Aorta (tissue), 5 donors: ENCODE measurements at places on chromosomes 12 and 14.

- no peak for DNase-seq
These were observed 7.6 kb downstream of the CALCOCO1 start for GRCh38 chr12:53719649-53720048.

GRCh38 chr14:99035268-99035667 lies 236.7 kb downstream of the BCL11B start:
- peak; percentile 87 for DNase-seq

DNA sequence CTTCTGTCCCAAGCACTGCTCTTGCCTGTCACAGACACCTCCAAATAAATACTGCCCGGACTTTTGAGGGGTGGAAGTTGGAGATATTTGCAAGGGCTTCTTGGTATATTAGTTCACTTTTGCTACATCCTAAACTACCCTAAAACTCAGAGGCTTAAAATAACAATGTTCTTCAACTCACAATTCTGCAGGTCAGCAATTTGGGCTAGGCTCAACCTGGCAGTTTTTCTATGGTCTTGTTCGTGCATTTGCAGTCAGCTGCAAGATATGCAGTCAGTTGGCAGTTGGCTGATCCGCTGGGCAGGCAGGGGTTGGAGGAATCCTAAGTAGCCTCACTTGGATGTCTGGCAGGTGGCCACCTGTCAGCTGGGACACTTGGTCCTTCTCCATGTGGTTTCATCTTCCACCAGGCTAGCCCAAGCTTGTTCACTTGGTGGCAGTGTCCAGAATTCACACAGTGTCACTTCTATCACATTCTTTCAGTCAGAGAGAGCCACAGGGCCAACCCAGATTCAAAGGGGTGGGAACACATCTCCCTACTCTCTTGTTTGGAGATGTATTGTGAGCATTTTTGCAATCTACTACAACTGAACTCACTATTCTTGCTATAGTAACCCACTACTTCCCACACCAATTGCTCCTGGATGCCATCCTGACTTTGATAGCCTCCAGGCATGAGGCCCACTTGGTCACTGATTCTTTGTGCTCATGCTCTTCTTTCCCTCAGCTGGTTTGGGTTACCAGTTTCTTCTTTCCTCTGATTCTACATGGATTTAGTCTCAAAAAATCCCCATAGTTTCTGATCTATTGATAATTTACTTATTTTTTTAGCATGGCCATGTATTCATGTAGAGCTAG lies 27.8 kb upstream of the CAPRIN2 start:
- no peak for DNase-seq

DNA sequence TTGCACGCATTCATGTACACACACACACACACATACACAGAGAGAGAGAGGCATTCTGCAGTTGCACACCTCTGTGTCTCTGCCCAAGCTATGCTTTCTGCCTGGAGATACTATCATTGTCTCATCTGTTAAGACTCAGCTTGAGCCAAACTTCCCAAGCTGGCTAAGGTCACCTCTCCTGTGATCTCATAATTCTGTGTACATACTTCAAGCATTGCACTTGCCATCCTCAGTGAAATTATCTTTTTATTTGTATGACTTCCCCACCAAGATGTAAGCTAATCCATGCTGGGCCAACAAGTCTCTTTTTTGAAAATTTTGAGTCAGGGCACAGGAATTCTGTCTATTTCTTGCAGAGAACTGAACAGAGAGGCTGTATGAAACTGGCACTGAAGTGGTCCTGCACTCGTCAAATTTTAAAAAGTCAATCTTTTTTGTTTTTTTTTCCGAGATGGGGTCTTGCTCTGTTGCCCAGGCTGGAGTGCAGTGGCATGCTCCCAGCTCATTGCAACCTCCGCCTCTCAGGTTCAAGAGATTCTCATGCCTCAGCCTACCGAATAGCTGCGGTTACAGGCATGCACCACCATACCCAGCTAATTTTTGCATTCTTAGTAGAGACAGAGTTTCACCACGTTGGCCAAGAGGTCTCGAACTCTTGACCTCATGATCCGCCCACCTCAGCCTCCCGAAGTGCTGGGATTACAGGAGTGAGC lies 44.3 kb downstream of the TMTC1 start:
- no peak for DNase-seq

DNA sequence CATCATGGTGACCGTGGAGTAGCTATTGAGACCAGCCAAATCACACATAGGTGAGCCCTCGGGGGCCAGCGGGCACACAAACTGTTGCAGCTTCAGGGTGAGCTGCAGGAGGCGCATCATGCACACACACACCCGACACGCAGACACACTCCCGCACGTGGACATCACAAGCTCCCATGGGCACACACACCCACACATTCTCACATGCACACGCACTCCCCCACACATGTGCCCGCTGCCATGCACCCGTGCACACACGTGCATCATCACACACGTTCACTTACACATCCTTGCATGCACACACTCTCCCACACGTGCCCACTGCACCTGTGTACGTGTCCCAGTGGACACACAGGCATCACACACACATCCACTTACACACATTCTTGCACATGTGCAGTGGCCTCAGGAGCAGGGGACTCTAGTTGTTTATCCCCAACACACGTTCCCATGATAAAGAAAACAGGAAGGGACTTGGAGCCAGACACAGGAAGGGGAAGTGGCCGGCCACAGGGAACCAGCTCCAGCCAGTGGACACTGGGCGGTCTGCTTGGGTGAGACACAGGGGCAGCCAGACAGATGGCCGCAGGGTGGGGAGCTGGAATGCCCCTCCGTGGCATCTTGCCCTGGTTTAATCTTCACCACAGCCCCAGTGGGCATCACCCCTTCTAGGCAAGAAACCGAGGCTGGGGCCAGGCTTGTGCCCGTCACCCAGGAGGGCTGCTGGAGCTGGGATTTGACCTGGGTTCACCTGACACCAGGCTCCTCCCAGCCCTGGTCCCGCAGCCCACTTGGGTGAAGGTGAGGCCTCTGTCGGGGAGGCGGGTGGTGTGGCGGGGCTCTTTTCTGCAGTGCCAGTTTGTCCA lies 49.7 kb downstream of the CYP46A1 start:
- peak; percentile 68 for DNase-seq

DNA sequence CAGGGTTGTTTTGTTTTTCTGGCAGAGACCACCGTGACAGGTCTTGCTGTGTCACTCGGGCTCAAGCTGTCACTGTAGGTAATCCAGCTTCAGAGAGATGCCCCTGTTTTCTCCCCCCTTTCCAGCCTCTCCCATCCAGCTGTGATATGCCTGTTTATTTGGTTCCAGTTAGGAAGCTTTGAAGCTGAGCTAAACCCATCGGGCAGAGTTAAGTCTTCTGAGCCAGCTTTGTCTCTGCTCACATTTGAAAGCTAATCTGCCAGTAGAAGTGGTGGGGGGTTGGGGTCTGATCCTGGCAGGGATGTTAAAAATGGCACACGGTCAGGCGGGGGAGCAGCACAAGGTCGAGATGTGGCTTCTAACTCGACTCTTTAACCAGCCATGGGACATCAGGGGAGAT lies 130.0 kb downstream of the TSPAN9 start:
- no peak for DNase-seq

DNA sequence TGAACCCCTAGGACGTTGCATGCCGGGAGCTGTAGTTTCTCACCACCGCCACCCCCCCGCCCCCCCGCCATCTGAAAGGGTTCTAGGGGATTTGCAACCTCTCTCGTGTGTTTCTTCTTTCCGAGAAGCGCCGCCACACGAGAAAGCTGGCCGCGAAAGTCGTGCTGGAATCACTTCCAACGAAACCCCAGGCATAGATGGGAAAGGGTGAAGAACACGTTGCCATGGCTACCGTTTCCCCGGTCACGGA lies 501 bp upstream of the HSP90B1 start:
- no peak for DNase-seq

DNA sequence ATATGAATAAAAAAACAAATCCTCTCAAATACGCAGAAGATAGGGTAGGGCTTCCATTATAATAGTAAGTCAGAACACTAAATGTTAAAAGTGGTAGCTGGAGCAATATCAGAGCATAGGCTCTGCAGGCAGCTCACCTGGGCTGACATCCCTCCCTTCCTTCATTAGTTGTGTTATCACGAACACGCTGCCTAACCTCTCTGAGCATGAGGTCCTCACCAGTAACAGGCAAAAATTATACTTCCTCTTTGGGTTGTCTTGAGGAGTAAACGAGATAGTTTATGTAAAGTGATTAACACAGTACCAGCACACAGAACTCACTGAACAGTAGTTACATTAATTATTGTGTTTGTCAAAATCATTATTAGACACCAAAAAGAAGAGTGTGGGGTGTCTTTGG lies 154.3 kb downstream of the STXBP6 start:
- DNase-seq: no peak

GRCh38 chr12:7023114-7023513 lies 4.8 kb upstream of the LPCAT3 start:
- DNase-seq: no peak

GRCh38 chr14:65329481-65329880 lies 83.0 kb upstream of the FUT8 start:
- no peak for DNase-seq
